Right lobe of liver (tissue), 6 donors: ENCODE measurements at places on chromosomes 13 and 19. TPM values are rescaled to one million over a fixed set of nuclear protein-coding genes. Genes with fewer than 3 reads are reported as not detected.

GRCh38 chr13:100503622-100504021 lies 85.0 kb downstream of the GGACT start:
- DNase-seq = no peak

- no peak for DNase-seq
These were observed 483.2 kb downstream of the FGF9 start for GRCh38 chr13:22154041-22154440.

RNF113B gene
- total RNA-seq = not detected

DNA sequence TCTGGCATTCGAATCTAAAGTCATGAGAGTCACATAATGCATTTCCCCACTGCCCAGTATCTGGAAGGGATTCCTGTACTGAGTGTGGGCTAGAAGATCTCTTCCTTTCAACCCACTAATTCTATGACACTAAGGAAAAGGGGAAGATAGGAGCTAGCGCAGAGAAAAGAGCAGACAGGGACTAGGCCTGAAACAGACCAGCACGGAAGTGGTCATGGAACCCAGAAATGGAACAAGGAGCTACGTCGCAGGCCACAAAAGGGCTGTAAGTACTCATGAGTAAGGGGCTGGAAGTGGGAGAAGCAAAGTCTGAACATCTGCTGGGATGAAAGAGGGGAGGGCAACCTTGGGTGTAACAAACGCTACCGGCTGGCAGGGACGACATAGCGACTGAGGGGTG lies 8.6 kb downstream of the ABCC4 start:
- DNase-seq = no peak

- DNase-seq = peak; percentile 51
These were observed 6.5 kb downstream of the TNFSF13B start for GRCh38 chr13:108276060-108276459.

GRCh38 chr19:3775831-3776230 lies 3.8 kb upstream of the RAX2 start:
- DNase-seq = no peak

CEACAM7 gene
- not detected for total RNA-seq

DNA sequence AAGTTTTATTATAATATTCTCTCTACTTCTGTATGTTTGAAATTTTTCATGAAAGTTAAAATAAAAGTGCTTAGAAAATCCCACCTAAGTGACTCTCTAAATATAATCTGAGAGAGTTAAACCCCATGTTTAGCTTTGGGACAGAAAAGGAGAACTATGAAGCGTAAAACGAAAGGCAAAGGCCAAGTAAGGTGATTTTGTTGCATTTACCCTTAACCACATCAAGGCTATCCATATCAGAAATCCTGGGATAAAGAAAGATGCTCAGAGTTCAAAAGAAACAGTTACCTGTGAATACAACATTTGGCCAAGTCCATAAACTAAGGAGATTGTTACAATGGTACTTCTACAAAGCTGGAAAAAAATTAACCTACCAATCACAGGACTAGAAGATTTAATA lies 31.3 kb downstream of the UBL3 start:
- no peak for DNase-seq
